ENCODE measurements at places on chromosomes 4 and X. TPM values are rescaled to one million over a fixed set of nuclear protein-coding genes. Genes with fewer than 3 reads are reported as not detected.

GRCh38 chr4:173130687-173131086, 37.9 kb upstream of the GALNT7 start:
- DNase-seq = no peak

NLRP2B gene
- polyA plus RNA-seq = not detected

- DNase-seq = no peak
These were observed 36.7 kb upstream of the SORCS2 start for GRCh38 chr4:7155590-7156071.

- no peak for DNase-seq
These were observed 228.4 kb downstream of the SPRY1 start for GRCh38 chr4:123624959-123625358.

SPATA18 gene
- polyA plus RNA-seq = 1.3 TPM

DNA sequence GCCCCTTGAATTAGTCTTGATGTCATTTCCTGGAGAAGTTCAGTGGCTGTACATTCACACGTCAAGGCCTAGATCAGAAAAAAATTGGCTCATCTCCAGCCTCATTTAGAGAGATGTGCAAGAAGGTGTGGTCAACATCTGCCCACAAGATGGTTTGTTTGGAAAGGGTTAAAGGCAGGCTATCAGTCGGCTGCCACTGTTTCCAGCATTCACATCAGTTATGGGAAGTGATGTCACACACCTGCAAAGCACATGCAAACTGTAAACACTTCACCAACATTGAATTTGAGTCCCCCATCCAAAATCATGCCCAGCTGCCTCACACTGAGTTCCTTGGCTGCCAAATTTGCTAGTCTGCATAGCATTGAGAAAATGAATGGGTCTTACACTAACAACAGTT, 498.3 kb upstream of the INTU start:
- no peak for DNase-seq

HSFX3 gene
- not detected for polyA plus RNA-seq

FAM47A gene
- polyA plus RNA-seq = not detected

LANCL3 gene
- 0.16 TPM for polyA plus RNA-seq

TACC3 gene
- 36.5 TPM for polyA plus RNA-seq

DNA sequence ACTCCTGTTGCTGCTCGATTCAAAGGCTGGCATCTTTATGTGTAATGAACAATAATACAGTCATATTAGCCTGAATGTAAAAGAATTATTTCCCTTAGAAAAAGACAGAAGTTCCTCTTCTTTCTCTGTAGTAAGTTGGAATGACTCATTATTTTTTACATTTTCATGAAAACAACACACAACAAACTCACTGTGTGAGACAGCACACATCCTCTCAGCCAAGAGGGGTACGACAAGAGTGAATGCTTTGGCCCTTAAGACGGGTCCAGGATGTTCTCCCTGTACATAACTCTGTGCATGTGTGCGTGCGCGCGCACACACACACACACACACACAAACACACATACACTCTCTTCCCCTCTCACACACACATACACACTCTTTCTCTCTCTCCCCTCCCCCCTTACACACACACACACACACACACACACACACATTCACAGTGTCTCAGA, 72.8 kb downstream of the MANBA start:
- no peak for DNase-seq

MAP3K15 gene
- polyA plus RNA-seq = 4.2 TPM

RS1 gene
- 0.08 TPM for polyA plus RNA-seq

NR3C2 gene
- 17.6 TPM for polyA plus RNA-seq

DNA sequence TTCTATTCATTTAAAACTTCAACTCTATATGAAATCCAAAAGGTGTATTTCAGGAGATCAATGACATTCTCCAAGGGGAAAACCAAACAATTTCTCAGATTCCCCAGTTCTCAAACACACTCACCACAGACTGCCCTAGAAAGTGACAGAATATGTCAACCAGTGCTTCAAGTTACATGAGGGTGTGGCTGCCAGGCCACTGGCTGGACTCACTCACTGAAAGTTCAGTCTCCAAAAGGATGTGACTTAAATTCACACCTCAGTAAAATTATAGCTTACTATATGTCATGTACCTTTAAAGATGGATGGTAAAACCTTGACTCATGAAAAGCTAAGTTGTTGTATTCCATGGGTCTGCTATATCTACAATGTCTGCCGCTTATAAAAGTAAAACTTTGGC, 7.3 kb downstream of the INPP4B start:
- DNase-seq = no peak

NUDT11 gene
- 13.3 TPM for polyA plus RNA-seq

DNA sequence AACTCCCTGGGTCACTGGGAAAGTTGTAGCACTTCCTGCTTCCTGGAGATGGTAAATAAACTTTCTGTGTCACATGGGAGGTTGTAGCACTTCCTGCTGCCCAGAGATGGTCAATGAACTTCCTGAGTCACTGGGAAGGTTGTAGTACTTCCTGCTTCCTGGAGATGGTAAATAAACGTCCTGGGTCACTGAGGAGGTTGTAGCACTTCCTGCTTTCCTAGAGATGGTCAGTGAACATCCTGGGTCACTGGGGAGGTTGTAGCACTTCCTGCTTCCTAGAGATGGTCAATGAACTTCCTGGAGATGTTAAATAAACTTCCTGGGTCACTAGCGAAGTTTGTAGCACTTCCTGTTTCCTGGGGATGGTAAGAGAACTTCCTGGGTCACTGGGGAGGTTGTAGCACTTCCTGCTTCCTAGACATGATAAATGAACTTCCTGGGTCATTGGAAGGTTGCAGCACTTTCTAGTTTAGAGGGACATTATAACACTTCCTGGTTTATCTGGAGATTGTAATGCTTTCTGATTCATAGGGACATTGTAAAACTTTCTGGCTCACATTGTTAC, 62.3 kb upstream of the CD99 start:
- no peak for DNase-seq

- DNase-seq = no peak
These were observed 68.2 kb downstream of the ARHGAP6 start for GRCh38 chrX:11597479-11597878.

DNA sequence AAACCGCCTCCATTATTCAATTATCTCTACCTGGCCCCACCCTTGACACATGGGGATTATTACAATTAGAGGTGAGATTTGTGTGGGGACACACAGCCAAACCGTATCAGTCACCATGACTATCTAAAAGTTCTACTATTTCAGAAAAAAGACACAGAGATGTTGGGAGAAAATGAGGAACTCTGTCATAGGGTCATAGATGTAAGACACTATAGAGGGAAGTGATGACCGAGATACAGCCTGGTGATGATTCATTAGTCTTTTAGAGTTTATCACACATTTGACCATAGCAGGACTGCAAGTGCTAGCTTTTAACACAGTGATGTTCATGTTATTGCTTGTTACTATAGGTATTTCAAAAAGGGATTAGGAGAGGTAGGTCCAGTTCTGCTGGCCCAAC, 357.0 kb upstream of the AADAT start:
- no peak for DNase-seq

H2BW2 gene
- 0.89 TPM for polyA plus RNA-seq

DNA sequence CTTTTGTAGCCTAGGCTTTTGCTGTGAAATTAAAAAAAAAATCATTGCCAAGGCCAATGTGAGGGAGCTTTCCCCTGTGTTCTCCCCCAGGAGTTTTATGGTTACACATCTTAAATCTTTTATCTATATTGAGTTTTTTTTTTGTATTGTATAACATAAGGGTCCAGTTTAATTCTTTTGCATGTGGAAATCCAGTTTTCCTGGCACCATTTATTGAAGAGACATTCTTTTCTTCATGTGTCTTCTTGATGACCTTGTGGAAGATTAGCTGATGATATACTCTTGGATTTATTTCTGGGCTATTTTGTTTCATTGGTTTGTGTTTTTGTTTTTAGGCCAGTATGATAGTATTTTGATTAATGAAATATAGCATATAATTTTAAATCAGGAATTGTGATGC, 225.0 kb downstream of the ADAM29 start:
- no peak for DNase-seq

PCDH19 gene
- 2.2 TPM for polyA plus RNA-seq

GRCh38 chrX:111470681-111471403, 40.6 kb upstream of the SERTM2 start:
- DNase-seq = no peak

RAB33A gene
- polyA plus RNA-seq = 0.65 TPM
